Breast epithelium (tissue), 4 donors: ENCODE measurements at places on chromosomes 11 and 22. TPM values are rescaled to one million over a fixed set of nuclear protein-coding genes. Genes with fewer than 3 reads are reported as not detected.

The MSANTD4 gene
- total RNA-seq = 29.0 TPM

The TTC12 gene
- total RNA-seq = 43.6 TPM

The FGF4 gene
- total RNA-seq = not detected

The SNX19 gene
- total RNA-seq = 91.0 TPM

The TRPC6 gene
- total RNA-seq = 4.3 TPM

The FOLH1 gene
- total RNA-seq = 8.2 TPM

The GRIK4 gene
- total RNA-seq = 0.29 TPM

The CNGA4 gene
- 0.29 TPM for total RNA-seq

DNA sequence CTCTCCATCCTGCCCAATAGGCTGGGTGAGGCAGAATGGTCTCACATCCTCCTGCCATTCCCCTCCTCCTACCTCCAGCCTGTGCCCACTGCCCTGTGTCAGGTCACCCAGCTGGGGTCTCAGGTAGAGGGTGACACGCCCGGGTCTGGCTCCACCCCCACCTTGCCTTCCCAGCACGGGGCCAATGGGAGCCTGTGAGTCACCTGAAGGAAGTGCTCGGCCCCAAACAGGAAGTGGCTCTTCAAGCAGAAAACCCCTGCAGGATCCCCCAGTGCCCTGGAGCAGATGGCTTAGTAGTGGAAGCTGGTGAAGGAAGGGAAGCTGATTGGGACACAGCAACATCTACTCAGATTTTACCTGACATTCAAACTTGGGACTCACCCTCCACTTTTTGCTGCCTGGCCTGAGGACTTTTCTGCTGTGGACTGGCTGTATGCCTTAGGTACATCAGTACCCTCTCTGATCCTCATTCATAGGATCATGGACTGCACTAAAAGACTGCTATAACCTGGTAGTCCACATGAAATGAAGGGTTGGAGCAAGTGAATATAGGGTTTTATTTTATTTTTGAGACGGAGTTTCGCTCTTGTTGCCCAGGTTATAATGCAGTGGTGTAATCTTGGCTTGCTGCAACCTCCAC, 33.4 kb downstream of the GDPD5 start:
- no peak for DNase-seq

- no peak for DNase-seq
Measured at GRCh38 chr11:58165504-58166106, 23.3 kb upstream of the OR9Q2 start.

GRCh38 chr11:128417607-128418324, 169.6 kb downstream of the ETS1 start:
- DNase-seq = no peak

- DNase-seq = no peak
Measured at GRCh38 chr11:19728436-19728835, 15.8 kb downstream of the NAV2 start.

DNA sequence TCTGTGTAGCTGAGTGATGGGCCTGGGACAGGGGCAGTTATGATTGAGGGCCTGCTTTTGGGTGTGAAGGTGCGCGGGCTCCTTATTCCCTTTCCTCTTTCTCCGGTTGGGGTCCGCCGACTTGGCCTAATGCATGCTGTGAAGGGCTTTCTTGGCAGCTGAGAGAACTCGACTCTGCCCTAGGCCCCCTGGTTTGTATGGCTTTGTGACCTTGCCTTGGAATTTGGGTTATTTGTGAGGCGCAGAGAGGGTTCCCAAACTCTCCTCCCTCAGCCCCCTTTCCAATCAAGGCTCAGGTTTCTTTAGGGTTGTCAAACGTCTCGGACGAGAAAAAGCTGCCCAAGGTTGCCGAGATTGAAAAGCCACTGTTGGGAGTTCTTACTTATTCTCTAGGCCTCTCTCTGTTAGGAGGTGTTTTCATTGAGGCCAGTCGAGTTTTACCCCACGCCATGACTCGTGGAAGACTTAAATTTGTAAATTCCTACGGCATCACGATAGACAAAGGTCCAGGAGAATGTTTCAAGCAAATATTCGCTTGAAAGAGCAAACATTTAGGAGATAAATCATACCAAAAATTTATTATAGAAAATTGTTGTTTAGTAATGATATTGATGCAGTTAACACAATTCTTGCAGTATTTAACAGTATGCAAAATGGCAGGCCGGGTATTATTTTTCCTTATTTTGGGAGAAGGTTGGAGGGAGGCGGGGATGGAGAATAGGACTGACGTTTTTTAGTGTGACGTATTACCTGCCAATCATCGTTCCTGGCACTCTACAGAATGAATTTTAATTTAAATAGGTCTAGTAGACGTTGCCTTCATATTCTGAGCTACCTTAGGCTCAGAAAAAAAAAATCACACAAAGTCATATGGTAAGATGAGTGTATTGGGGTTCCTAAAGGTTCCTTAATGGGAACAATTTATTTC, 689 bp downstream of the PDHX start:
- no peak for DNase-seq

DNA sequence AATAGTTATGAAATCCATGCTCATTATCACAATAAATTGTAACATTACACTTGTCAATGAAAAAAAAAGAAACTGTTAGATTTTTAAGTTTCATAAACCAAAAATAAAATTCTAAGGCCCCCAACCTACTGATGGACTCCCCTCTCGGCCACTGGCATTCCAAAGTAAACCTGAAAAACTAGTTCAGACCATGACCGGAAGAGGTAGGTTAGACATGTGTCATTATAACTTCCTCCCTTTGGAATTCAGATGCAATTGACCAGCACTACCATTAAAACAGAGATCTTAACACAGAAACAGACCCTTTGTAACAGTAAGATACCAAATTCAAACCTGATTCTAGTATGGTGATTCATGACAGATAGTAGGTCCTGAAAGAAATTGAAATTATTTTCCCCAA, 12.9 kb downstream of the OR10A6 start:
- no peak for DNase-seq
